ENCODE measurements at places on chromosomes 12 and 14.

DNA sequence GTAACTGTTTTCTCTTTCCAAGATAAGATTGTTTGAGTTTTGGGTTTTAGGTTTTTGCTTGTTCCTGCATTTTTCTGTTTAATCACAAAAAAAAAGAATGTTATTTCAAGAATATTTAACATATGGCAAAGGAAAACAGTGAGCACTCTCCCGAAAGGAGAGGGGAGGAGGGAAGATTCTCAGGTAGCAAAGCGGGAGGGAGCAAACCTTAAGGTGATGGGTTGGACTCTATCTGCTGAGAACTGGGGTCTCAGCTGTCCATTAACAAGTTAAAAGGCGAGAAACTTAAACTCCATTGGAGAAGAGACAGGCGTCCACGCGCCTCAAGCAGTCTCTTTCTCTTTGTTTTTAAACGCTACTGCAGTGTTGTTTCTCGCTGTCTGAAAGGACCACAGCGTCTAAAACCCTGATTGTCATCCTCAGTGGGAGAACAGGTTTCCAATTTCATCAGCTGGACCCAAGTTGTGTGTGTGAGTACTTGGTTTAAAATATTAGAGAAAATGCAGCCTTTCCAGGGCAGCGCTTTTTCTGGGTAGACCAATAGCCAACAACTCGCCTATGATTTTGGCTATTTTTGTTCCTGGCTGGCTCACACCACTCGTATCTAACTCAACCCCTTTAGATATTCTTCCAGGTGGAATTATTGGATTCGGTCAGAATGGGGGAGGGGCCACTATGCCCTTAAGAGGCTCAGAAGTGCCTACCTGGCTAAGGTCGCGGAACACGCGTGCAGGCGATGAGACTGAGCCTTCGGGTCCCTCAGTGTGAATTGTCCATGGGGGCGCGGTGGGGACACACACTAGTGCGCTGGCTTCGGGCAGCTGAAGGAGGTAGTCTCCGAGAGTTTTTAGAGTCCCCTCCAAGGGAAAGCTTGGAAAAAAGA, 8.2 kb downstream of the SIX1 start:
- DNase-seq: no peak

GRCh38 chr12:69266036-69266635, 26.8 kb downstream of the CPSF6 start:
- DNase-seq: no peak

DNA sequence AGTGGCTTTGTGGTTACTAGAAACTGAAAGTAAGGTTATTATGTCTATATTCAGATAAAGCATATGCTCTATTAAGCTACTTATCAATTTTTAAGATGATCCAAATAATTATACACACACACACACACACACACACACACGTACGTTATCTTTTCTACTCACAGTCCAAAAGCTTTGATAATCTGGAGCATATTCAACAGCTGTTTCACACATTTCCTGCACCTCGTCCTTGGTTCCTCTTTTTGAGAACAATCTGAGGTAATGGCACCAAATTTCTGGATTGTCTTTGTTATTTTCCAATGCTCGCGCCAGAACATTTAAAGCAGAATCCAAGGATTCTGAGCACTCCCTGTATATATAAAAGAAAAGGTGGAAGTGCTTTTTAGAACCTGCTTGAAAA, 37.5 kb downstream of the ZFC3H1 start:
- no peak for DNase-seq

- DNase-seq: no peak
These were observed 266.8 kb downstream of the ADAMTS20 start for GRCh38 chr12:43285159-43285598.

DNA sequence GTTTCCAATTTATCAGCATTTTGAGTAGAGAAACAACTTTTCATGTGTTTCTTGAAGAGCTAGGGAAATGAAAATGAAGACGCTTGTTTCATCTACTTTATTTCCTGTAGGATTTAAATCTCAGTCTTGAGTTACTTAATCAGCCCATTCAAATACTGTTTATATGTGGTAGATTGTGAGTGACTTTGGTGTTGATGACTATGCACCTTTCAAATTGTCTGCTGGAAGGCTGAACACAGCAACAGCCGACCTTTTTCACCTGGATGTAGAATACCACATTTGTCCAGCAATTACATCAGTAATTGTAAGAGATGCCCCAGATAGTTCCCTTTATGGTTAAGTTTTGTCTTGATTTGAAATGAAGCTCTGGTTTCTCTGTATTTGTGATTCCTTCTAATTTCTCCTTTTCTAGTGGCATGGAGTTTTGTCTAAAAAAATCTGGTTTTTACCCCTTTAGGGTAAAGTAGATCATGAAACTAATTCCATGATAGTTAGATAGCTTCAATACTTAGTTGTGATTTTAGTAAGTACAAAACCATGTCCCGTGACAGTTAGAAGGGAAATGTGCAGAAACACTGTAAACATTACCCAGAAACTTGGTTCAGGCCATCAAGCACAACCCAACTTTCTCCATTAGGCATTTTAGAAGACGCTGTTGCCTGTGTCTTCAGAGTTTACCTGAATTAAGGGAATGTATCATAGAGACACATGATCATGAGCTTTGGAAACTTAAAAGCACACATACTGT, 165.0 kb downstream of the SRGAP1 start:
- no peak for DNase-seq

All from NCI-H2081 treated with DMSO at 0.1 percent for 48 hours (cell line).